AG04449 (cell line): ENCODE measurements at places on chromosomes 3 and 15.

DNA sequence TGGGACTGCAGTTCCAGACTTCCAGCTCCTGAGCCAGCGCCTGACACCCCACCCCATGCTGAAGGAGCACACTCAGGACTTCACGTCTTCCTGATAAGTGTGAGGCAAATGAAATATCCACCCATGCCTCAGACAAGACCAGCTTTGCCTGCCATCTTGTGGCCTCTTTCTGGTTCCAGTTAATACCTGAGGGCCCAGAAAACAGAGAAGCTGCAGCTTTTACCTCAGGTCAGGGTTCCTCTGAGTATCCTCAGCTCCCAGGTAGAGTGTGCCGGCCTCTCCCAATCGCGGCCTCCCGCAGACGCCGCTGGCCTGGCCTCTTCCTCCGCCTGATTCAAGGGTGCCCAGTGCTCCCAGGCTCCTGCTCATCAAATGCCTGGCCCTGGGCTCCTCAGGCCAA is 5.1 kb upstream of the KLHL6 start:
- no peak for DNase-seq

DNA sequence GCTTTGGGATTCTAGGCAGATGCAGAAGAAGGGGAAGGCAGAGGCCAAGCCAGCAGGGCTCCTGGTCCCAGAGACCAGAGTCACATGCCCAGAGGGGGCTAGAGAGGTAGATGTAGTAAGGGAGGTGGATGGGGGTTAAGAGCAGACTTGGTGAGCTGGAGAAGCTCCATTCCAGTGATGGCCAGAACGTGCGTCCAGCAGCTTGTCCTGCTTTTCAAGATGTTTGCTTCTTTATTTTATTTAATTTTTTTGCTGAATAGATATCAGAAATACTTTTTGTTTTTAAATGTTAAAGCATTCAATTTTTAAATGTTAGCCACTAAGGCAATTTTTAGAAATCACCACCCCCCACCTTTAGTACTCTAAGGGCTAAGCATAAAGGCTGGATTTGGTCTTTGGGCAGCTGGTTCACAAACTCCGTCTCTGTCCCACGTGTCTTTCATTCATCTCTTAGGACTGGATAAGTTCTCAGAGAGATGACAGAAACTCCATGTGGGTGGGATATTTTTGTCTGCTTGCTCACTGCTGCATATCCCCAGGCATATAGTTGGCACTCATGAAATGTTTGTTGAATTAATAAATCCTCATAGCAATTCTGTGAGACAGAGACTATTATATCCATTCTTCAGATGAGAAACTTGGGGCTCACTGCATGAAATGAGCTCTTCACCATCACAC is 6.7 kb downstream of the COLQ start:
- no peak for DNase-seq

DNA sequence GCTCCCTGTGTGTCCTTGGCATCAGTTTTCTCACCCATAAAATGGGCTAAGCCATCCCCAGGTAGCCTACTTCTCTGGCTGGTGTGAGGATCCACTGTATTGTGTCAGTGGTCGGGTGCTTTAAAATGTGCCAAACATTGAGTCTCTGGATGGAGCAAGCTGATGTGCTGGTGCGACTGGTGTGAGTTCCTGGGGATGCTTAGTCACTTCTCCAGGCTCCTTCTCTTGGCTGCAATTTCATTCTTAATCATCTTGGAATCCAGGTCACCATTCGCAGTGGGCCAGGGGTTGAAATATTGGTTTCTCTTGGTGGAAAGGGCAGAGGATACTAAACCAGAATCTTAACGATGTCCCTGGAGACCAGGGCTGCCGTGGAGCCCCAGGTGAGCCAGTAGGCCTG is 29.3 kb downstream of the SCN5A start:
- DNase-seq, result no peak

DNA sequence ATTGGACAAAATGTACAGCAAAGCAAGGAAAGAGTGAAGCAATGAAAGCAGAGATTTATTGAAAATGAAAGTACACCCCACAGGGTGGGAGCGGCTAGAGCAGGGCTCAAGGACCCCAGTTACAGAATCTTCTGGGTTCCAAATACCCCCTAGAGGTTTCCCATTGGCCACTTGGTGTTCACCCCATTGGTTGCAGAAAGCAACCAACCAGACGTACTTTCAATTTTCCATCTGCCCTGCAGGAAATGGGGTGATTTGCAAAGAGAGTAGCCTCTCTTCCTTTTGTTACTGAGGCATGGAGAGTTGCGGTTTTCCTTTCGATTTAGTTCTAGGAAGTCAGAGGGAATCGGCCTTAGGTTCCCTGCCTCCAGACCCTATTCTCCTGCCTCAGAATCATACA is 2.4 kb downstream of the PML start:
- no peak for DNase-seq

DNA sequence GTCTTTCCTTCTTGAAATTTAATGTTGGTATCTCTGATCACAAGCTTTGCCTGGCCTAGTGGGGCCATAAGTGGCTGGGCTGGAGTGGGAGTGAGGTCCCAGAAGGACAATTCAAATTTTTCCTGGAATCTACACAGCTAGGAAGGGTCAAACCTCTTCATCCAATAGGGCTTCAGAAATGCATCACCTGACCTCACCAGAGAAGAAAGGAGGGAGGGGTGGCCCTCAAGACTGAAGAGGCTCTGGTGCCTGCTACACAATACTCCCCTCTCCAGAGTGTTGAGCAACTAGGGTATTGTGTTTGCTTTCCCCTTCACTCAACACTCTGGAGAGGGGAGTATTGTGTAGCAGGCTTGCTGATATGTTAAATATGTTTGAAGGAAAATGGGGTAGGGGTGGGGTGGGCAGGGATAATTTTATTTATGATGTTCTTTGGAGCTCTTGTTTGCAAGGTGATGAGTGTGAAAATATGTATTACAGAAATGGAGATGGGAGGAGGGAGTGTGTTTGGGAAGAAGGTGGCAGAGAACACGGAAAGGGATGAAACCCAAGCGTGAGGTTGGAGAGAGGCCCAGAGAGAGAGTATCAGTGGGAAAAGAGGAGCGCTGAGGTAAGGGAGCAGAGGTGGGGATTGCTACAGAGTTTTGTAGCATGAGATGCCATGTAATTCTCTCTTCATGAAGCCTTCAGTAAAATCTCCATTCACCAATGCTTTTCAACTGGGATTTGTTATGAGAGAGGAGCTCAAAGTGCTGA is 5.7 kb upstream of the KLHL24 start:
- DNase-seq, result no peak

DNA sequence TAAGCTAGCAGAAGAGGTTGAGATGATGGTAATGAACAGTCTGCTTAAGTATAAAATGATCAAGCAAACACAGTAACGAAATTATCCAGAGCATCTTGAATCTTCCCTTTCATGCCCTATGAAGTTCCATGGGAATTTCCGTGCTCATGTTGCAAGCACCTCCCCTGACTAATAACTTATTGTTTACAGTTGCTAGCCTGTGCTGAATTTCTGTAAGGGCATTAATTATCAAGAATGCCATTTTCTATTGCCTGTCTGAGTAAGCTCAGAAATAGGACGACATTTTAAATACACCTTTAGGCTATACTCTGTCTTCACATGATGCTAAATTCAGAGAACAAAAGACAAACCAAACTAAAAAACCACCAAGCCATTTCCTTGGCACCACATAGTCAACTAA is 257.5 kb upstream of the LRTM1 start:
- no peak for DNase-seq

DNA sequence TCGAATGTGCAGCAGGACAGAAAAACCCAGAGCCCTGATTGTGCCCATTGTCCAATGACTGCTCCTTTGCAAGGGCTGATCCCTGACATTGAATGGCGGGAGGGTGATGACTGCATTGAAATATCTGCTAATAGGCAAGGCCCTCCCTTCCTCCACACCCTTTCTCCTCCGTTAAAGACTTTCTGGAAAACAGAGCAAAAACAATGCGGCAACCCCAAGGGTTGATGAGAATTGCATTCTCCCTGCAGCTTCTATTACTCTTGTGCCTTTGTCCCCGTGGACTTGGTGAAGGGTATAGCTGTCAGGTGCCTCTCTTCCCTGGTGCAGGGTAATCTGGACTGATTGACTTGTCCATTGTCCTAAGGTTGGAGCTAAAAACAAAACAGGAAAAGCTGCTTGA is 71.8 kb downstream of the THSD4 start:
- DNase-seq, result no peak

- DNase-seq, result no peak
Observed at GRCh38 chr3:114456742-114457141, 162.9 kb downstream of the TIGIT start.

GRCh38 chr15:62807539-62808130 is 234.9 kb upstream of the TPM1 start:
- no peak for DNase-seq

DNA sequence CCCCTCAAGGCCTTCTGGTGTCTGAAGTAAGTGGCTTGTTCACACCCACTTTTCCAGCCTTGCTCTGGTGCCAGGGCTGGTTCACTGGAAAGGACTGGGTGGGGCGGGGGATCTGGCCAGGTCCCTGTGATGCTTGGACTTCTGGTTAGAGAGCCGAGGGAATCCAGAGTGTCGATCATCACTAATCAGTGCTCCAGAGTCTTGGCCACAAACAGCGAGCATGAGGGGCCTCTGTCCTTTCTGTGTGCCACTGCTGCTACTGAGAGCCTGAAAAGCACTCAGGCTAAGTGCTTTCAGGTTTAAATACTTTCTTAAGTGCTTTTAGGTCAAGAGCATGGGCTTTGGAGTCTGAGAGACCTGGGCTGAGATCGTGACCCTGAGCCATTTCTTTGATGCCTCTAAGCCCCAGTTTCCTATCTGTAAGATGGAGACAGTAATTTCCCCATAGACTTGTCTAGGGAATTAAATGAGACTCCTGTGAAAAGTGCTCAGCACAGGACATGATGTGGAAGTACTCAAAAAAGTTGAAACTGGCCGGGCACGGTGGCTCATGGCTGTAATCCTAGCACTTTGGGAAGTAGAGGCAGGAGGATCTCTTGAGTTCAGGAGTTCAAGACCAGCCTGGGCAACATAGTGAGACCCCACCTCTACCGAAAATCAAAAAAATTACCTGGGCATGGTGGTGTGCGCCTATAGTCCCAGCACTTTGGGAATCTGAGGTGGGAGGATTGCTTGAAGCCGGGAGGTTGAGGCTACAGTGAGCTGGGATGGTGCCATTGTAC is 53.8 kb upstream of the SEC22A start:
- DNase-seq, result no peak

- no peak for DNase-seq
Observed at GRCh38 chr15:60389261-60390077, 8.3 kb downstream of the ANXA2 start.

DNA sequence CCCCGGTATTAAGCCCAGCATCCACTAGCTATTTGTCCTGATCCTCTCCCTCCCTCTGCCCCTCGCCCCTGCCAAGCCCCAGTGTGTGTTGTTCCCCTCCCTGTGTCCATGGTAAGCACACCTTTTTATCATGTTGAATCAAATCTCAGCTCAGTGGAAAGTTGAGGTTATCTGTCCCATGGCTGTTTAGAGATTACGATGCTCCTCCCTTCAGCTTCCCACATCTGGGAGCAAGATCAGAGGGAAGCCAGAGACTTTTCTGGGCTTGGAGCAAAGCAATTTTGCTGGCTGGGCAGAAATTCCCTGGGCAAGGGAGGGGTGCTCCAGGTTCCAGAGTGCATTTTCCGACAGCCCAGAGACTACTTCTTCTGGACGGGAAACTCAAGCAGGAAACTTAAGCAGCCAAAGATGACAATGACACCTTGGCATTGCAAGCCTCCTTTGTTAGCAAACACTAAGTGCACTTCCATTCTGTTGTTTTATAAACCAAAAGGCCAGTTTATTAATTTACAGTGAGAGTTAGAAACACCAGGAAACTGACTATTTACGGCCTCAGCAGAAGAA is 104.5 kb downstream of the MESD start:
- no peak for DNase-seq

- no peak for DNase-seq
Observed at GRCh38 chr3:172036541-172037215, 2.7 kb upstream of the FNDC3B start.

GRCh38 chr3:184156522-184156955 is 1.4 kb downstream of the DVL3 start:
- no peak for DNase-seq

GRCh38 chr3:79414035-79414434 is 353.8 kb downstream of the ROBO1 start:
- DNase-seq, result no peak

DNA sequence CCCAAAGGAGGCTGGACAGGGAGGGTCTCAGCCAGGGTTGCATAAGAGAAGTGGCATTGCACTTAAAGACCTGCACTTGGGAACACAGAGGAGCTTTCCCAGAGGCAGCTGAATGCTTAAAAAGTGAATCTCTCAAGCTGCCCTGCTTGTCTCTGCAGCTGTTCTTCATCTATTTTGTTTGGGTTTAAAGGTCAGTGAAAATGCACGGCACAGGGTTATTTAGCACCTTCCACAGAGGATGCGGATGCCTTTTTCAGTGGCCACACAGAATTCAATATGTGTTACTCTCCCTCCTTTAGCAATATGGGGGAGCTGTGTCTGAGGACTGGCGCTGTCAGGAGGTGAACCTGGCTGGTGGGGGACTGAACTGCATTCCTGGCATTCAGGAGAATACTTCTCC is 22.7 kb upstream of the CTNNB1 start:
- no peak for DNase-seq

- no peak for DNase-seq
Observed at GRCh38 chr3:63705092-63705645, 52.7 kb downstream of the SNTN start.

DNA sequence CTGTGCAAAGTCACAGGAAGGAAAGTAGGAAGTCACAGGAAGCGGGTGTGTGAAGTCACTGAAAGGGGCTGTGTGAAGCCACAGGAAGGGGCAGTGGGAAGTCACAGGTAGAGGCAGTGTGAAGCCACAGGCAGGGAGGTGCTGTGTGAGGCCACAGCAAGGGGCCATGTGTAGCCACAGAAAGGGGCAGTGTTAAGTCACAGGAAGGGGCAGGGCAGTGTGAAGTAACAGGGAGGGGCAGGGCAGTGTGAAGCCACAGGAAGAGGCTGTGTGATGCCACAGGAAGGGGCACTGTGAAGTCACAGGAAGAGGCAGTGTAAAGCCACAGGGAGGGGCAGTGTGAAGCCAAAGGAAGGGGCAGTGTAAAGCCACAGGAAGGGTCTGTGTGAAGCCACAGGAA is 36.5 kb downstream of the GASK1A start:
- no peak for DNase-seq

GRCh38 chr15:46091860-46092450 is 457.1 kb downstream of the SQOR start:
- no peak for DNase-seq

- no peak for DNase-seq
Observed at GRCh38 chr3:155853214-155854140, 750 bp downstream of the SLC33A1 start.

- no peak for DNase-seq
Observed at GRCh38 chr3:51670053-51670822, 814 bp upstream of the TEX264 start.

GRCh38 chr3:186167646-186168395 is 58.9 kb upstream of the ETV5 start:
- no peak for DNase-seq

- DNase-seq, result no peak
Observed at GRCh38 chr3:126399351-126399735, 4.6 kb downstream of the CFAP100 start.

GRCh38 chr15:101264011-101264410 is 12.2 kb upstream of the CHSY1 start:
- no peak for DNase-seq
